MCF 10A (cell line): ENCODE measurements at places on chromosomes 13 and 19. TPM values are rescaled to one million over a fixed set of nuclear protein-coding genes. Genes with fewer than 3 reads are reported as not detected.

Gene CILP2
- total RNA-seq = 0.12 and 0.29 TPM in 2 replicates

Gene LRG1
- 0.33 and 0.56 TPM in 2 replicates for total RNA-seq

Gene VSIG10L
- 0.58 and 0.74 TPM in 2 replicates for total RNA-seq

Gene ACER1
- not detected in 2 replicates for total RNA-seq

Gene CTXN1
- 4.0 and 5.2 TPM in 2 replicates for total RNA-seq

Gene IGSF23
- not detected in 2 replicates for total RNA-seq

DNA sequence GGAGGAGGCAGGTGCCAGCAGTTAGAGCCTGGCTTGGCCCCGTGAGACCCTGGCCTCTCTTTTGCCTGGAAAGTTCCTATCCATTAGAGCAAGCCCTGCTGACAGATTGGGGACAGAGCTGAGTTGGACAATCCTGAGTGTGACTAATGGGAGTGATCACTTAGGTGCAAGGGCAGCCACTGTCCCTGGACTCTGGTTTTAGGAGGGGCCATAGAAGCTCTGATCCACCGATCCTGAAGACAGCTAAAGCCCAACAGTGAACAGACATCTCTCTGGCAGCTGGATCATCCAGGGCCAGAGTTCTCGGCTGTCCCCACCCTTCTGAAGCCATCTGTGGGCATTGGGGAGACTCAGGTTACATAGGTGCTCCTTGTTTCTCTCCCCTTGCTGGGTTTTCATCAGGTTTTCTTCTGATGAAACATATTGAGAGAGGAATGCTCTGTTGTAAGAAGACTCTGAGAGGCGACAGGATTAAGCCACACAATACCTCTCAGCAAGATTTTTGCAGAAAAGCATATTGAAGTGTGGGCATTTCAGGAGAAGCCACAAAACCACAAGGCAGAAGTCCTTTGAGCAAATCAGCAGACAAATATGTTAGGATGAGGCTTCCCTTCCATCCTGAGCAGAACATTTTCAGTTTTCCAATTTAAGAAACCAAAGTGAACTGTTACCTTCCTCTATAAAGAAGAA is 288.0 kb upstream of the MAB21L1 start:
- no peak for DNase-seq

DNA sequence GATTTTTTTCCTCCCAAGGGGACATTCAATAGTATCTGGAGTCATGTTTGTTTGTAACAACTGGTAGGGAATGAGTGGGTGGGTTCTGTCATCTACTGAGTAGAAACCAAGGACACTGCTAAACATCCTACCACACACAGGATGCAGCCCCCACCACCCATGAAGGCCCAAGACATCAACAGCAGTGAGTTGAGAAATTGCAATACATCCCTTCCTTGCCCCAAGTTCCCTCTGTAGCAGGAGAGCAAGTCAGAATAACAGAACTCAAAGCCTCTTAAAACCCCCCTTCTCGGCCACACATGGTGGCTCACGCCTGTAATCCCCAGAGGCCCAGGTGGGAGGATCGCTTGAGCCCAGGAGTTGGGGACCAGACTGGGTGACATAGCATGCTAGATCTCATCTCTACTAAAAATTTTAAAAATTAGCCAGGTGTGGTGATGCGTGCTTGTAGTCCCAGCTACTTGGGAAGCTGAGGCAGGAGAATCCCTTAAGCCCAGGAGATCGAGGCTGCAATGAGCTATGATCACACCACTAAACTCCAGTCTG is 2.4 kb upstream of the CYP2F1 start:
- DNase-seq = no peak

GRCh38 chr19:24033963-24034342 is 53.0 kb upstream of the ZNF254 start:
- peak; percentile 62 for DNase-seq

GRCh38 chr19:2603334-2603733 is 99.2 kb downstream of the GNG7 start:
- DNase-seq = no peak

GRCh38 chr19:5075597-5075996 is 106.7 kb downstream of the KDM4B start:
- no peak for DNase-seq

DNA sequence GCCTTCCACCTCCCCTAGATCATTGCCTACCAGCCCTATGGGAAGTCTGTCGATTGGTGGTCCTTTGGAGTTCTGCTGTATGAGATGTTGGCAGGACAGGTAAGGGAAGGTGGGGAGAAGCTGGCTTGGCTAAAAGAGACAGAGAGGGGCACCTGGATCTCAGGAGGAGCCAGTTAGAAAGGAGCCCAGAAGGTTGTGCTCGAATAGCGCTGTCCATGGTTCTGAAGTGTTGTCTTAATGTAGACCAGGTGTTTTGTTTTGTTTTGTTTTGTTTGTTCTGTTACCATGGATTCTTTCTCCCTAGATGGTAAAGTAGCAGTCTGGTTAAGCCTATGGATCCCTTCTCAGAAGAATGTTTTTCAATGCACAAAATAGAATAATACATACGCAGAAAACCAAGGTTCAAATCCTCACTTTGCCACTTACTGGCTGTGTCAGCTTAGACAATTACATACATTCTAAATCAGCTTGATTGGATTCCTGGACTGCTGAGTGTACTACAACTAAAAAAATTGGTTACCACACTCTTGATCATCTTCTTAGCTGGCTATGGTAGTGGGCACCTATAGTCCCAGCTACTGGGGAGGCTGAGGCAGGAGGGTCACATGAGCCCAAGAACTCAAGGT is 5.9 kb upstream of the CACNG7 start:
- DNase-seq = peak; percentile 69

- DNase-seq = no peak
Observed at GRCh38 chr13:100746953-100747683, 72.5 kb upstream of the TMTC4 start.

DNA sequence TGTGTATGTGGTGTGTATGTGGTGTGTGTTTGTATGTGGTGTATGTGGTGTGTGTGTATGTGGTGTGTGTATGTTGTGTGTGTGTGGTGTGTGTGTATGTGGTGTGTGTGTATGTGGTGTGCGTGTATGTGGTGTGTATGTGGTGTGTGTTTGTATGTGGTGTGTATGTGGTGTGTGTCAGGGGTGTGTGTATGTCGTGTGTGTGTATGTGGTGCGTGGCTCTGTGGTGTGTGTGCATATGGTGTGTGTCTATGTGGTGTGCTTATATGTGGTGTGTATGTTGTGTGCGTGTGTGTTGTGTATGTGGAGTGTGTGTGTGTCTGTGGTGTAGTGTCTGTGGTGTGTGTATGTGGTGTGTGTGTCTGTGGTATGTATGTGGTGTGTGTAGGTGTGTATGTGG is 62.5 kb upstream of the MEDAG start:
- DNase-seq = no peak

DNA sequence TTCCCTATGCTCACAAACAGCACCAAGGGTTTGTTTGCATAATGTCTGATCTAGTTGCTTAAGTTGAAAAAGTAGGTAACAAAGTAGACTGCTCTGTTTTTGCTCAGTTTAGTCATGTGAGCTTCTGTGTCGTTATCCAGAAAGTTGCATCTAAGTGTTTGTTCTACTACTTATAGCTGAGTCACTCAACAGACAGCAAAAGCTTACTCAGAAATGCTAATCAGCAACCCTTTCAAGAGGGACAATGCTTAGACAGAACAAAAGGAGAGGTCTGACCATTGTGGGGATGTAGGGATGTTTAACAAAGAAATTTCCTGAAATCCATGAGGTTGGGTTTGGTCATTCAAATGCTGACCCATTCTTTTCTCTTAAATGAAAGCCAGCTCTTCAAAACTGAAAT is 106.4 kb downstream of the ATP8A2 start:
- peak; percentile 36 for DNase-seq
